NCI-H1694 treated with DMSO at 0.1 percent for 48 hours (cell line): ENCODE measurements at places on chromosomes 5 and 9.

- DNase-seq: no peak
Observed at GRCh38 chr9:9747787-9748186, 865.0 kb downstream of the PTPRD start.

DNA sequence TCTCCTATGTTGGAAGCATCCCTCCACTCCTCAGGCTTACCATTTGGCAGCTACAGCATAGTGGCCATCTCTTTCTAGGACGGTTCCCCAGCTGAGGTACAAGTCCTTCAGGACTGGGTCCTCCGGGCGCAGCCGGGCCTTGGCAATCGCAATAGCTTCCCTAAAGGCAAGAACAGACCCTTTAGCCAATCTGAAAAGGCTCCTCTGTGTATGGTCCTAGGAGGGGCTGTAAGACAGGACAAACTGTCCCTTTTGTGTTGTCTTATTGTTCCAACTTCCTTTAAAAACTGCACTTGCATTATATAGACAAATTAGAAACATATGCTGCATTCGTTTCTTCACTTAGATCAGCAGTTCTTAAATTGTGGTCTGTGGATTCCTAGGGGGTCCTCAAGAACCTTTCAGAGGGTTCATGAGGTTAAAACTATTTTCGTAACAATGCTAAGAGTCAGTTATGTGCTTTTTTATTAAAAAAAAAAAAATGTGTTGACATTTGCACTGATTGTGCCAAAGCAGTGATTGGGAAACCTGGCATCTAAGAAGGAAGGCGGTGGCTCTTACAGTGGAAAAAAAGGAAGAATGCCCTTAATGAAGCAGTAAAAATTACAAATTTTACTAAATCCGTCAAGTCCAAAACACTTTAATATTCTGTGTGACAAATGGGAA lies 38.7 kb downstream of the GEMIN5 start:
- DNase-seq: no peak

DNA sequence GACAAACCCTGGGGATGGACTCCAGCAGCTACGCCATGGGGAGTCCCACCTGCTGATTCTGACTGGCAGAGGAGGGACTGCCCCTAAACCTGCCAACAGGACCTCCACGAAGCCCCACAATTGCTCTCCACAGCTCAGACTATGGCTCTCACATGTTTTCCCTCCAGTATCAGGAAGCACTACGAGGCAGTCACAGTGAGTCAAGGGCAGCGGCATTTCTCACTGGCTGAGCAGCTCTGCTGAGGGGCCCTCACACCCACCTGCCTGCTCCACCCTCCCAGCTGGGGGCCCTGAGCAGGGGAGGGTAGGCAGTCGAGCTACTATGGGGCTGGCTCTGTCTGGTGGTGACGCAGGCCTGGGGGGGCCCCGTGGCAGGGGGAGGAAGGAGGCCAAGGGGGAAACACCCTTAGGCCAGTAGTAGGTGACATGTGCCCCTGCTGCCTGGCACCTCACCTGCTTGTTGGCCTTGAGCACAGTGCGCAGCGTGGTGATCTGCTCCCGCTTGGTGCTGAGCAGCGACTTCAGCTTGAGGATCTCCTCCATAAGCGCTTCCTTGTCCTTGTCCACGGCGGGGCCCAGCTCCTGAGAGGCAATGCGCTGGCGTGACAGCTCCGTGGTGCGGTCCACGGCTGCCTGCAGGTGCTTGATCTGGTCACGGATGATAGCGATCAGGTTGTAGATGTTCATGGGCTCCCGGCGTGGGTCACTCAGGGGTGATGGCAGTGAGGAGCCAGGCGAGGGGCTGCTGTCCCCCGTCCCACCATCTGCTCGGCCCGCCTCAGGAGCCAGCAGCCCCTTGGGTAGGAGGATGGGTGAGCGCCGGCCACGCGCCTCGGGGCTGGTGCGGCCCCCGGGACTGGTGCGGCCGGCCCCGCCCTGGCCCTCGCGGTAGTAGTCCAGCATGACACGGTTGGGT lies 46.3 kb downstream of the BICD2 start:
- no peak for DNase-seq

DNA sequence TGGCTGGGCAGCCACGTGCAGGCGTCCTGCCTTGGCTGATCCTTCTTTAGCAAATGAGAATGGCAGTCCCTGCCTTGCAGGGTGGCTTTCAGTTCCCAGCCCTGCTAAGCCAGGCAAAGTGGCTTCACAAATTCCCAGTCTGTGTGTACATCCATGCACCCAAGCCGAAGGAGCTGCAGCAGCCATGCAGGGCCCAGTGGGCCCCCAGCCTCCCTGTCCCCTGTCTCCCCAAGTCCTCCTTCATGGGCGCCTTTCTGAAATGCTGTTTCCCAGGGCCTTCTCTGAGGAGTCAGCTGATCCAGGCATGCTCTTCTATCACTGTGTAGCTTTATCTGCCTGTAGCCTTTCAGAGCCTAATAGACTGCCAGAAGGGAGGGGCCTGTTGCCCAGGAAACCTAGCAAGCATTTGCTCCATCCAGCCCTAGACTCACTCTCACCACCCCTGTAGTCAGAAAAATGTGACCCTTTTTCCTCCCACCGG lies 47.4 kb upstream of the SHC3 start:
- peak; percentile 4 for DNase-seq

GRCh38 chr9:38200431-38200830 lies 131.4 kb upstream of the SHB start:
- no peak for DNase-seq

GRCh38 chr5:165579911-165580310 lies 2074.5 kb downstream of the MAT2B start:
- DNase-seq: no peak

DNA sequence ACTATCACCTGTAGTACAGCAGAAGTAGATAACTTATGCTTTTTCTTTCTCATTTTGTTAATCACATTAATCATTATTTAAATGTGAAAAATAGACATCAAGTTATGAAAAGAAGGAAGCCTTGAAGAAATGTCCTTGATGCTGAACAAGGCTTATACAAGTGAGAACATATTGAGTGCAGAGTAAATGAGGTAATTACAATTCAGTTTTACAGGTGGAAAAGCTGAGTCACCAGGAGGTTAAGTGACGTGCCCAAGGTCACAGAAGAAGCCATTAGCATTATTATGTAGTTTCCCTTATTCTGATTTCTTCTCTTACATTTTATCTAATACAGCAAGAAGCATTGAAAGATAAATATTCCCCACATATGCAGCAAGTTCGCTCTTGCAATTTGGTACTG lies 998.5 kb upstream of the CDH6 start:
- DNase-seq: no peak

DNA sequence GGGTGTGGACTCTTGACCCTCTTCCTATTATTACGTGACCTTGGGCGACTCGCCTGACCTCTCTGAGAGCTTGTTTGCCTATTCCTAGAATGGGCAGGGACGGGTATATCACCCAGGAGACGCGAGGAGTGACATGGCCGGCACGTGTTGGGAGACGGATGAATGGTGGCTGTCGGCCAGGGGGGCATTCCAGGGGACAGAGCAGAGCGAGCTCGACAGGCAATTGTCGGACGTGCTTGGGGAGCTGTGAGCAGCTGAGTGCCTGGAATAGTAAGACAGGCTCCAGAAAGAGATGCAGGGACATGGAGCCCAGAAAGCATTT lies 29.3 kb upstream of the UNC5A start:
- no peak for DNase-seq

DNA sequence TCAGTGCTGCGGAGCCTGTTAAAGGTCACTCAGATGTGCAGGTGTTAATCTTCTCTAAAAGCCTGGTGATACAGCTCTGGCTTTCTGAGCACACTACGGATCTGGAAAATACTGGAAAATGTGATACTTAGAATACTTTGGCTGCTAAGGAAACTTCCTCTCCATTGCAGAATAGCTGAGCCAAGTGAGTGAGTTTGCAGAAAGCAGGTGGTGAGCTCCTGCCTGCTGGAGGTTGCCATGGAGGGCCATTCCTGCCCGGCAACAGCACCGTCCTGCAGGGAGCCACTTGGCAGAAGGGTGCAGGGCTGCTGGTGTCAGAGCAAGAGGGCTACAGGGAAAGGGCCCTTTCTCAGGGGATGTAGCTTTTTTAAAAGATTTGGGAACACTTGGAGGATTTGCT lies 40.7 kb downstream of the SECISBP2 start:
- DNase-seq: peak; percentile 16

DNA sequence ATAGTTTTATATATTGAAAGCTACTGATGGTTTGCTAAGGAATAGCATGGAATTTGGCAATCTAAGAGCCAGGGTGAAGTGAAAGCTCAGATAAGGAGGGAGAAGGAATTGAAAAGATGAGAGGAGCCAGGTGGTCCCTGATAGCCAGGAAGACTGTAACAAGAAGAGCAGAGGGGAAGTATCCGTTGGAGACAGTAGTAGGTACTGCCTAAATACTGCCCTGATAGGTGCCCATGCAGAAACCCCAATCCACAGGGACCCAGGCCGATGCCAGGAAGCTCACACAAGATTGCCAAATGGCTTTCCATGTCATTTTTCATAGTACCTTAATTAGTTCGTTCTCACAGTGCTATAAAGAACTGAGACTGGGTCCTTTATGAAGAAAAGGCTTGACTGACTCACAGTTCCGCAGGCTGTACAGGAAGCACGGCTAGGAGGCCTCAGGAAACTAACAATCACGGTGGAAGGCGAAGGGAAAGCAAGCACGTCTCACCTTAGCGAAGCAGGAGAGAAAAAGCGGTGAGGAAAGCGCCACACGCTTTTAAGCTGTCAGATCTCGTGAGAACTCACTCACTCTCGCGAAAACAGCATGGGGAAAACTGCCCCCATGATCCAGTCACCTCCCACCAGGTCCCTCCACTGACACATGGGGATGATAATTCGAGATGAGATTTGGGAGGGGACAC lies 13.0 kb downstream of the ACTL7B start:
- DNase-seq: no peak

- peak; percentile 27 for DNase-seq
Observed at GRCh38 chr9:27247756-27248155, 49.2 kb downstream of the EQTN start.

GRCh38 chr9:26229324-26230054 lies 551.2 kb upstream of the TUSC1 start:
- DNase-seq: no peak

DNA sequence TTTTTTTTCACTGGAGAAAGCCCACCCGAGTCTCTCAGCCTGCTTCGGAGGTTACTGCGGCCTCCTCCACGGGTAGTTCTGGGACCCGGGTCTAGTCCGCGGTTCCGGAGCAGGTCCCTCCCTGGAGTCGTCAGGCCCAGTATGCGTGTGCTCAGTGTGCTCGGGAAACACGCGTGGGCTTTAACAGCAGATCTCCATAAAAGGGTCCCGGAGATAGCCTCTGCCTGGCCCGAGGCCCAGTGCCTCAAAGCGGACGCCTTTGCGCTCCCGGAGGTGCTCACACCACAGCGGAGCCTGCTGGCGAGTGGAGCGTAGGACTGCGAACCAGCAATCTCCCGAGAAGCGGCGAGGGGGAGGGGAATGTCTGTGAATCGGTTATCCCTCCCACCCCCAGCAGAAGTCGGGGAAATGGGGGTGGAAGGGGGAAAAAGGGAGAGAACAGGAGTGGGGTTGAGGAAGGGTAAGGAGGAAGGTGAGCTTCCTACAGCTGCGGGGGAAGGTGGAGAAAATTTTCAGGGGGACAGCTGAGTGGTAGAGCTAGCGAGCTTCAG lies 28.7 kb downstream of the CDKN2A start:
- DNase-seq: no peak

- DNase-seq: no peak
Observed at GRCh38 chr9:128321879-128322403, 306 bp downstream of the TRUB2 start.

DNA sequence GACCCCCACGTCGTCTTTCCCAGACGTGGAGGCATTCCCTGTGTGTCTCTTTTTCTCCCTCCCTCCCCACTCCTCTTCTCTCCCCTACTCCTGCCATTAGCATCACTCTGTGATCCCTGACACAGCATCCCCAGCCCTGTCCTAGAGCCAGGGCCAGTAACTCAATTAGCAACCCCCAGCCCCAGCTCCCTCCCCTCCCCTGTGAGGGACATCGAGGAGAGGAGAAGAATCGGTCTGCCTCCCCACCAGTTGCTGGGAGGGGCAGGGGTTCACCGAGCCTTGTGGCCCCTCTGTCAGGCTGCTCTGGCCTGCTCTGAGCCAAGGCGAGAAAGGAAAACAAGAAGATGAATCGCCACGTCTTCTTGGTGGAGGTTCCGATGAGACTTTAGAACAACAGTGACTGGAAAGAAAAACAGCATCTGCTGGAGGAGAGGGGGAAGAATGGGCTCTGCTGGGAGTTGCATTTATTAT lies 123.1 kb downstream of the PAPPA start:
- no peak for DNase-seq

GRCh38 chr9:71352837-71353236 lies 231.4 kb upstream of the TRPM3 start:
- DNase-seq: no peak

DNA sequence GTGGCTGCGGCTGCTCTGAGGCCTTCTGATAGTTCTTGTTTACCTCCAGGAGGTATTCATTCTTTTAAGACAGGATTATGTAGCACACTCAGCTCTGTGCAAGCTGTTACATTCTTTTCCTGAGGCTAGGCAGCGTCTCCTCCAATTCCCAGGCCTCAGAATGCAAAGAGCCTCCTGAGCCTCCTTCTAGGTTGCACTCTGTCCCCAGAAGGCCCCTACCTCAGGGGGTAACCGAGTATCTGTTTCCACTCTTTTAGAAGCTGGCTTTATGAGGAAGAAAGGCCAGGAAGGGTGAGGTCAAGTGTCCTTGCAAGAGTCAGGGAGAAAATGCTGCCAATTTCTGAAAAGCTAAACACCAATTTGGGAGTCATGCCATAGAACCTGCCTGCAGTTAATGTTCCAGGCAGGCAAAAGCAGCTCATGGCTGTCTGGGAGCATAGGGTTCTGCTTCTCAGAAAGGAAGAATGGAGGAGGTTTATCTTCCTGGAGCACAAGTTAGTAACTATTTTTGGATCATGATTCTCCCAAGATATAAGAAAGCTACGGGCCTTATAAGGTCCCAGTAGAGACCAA lies 178.9 kb downstream of the SEMA6A start:
- no peak for DNase-seq

DNA sequence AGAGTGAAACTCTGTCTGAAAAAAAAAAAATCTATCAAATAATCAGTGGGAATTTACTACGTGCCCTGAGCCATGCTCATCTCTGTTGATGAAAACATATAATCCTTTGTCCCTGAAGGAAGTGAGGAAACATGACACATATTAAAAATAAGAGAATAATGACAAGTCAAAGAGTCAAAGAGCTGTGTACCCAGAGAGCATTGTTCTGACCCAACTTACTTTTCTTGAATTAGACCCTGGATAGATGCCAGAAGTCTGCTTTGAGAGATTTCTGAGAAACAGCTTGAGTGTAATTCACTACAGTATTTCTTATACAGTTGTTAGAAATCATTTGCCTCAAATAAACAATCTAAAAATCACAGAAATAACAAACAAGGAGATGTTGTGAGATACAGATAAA lies 490.0 kb upstream of the PIK3R1 start:
- no peak for DNase-seq

- no peak for DNase-seq
Observed at GRCh38 chr9:89427621-89428221, 70.2 kb downstream of the SEMA4D start.

GRCh38 chr9:21708856-21709255 lies 93.6 kb upstream of the MTAP start:
- DNase-seq: no peak

DNA sequence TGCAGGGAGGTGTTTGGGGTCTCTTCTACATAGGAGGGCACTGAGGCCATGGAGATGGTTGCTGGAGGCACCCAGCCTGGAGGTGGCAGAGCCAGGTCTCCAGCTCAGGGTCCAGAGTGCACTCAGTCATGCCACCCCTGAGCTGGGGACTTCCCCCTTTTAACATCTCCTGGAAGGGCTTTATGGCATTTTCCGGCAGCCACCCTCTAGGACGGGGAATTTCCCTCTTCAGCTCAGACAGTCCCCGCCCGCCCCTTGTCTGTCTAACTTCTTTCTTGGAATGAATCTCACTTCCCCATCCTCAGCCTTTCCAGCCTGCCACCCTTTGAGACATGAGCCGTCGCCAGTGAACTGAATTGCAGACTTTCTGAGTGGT lies 49.9 kb downstream of the COL15A1 start:
- DNase-seq: no peak
